PC-3 (cell line): ENCODE measurements at places on chromosomes 12 and 14. TPM values are rescaled to one million over a fixed set of nuclear protein-coding genes. Genes with fewer than 3 reads are reported as not detected.

DCAF11 gene
- 68.2 and 85.8 TPM in 2 replicates for total RNA-seq

NOVA1 gene
- 1.1 and 3.1 TPM in 2 replicates for total RNA-seq

ESRRB gene
- total RNA-seq: not detected in 2 replicates

SYCP3 gene
- not detected in 2 replicates for total RNA-seq

EML1 gene
- total RNA-seq: 12.0 TPM in 2 replicates

C12orf76 gene
- total RNA-seq: 5.5 and 6.7 TPM in 2 replicates

ADAMTS20 gene
- total RNA-seq: 1.0 and 1.6 TPM in 2 replicates

SLC5A8 gene
- not detected in 2 replicates for total RNA-seq

CDC42BPB gene
- total RNA-seq: 73.0 and 89.2 TPM in 2 replicates

GPR137C gene
- total RNA-seq: 0.63 and 0.91 TPM in 2 replicates

DPF3 gene
- total RNA-seq: 16.6 and 30.5 TPM in 2 replicates

SMCO3 gene
- total RNA-seq: not detected in 2 replicates

AKAP6 gene
- total RNA-seq: 1.5 and 2.8 TPM in 2 replicates

C12orf56 gene
- 5.7 and 8.1 TPM in 2 replicates for total RNA-seq

PPP4R4 gene
- total RNA-seq: 0.11 TPM in 1 of 2 replicates, not detected in the other

TCL1B gene
- total RNA-seq: not detected in 2 replicates

SLC2A3 gene
- not detected in 2 replicates for total RNA-seq

DNAH10 gene
- total RNA-seq: 0.15 and 0.17 TPM in 2 replicates

TMEM30B gene
- total RNA-seq: 70.6 and 85.3 TPM in 2 replicates
